ENCODE measurements at places on chromosomes 4 and X.
A peak's percentile ranks its signal among the peaks of the same experiment; 100 is the strongest.

DNA sequence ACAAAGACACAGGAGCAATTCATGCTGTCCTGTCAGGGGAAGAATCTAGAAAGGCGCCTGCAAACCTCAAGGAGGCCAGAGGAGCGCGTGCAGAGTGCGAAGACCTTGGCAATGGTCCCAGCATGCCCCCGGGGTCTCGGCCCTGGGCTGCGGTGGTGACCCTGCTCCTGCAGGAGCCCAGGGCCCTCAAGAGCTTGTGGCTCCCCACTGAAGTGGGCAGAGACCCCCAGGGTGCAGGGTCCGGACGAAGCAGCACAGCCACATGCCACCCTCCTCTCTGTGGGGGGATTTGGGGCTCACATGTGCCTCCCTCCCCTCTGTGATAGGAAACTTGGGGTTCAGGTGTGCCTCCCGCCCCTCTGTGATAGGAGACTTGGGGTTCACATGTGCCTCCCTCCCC, 39.3 kb downstream of the GAK start:
- no peak for DNase-seq

DNA sequence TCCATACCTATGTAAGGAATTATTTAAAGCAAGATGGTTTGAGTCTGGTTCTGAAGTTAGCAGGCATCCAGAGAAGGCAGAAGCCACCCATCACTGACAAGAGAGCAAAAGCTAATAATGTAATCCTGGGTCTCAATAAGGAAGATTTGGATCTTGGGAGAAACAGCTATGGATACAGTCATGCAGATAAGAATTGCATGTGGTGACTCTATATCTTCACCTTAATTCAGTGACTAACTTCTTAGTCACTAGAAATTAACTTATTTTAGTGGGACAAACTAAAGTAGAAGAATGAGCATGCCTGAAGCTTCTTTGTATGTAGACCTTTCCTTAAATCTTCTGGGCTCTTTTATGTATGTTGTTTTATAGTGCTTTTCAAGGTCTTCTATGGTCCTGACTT, 66.6 kb downstream of the ATP10D start:
- DNase-seq = no peak

- no peak for DNase-seq
These were observed 245.0 kb upstream of the GPC4 start for GRCh38 chrX:133660281-133660680.

DNA sequence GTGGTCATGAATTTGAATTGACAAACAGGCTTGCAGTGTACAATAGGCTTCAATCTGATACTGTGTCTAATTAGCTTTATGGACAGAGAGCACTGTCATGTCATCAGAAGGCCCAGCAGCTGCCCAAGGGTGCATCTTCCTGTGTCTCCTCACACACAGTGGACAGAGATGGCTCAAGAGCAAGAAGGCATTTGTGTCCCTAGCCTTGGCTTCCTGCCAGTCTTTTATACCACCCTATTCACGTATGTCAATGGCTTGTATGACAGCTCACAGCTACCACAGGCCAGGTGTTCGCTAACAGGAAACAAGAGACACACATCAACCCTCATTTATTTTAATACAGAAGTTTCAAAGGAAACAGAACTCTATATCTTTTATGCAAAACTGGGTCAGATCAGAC, 874.0 kb upstream of the AGA start:
- no peak for DNase-seq

DNA sequence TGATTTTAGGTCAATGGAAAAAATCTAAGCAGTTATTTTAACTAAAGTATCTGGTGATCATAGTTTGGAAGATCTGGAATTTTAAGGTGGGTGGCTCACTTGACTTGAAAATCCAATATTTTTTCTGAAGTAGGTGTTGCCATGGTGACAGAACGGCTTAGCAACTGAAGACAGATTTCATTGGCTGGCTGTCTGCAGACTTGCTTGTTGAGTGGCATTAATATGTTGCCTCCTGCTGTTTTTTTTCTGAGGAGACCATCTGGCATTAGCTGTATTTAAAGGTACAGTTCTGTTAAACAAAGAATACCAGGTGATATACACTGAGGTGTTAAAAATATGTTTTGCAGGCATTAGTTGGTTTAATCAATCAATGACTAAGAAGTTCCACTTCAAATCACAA, 19.8 kb downstream of the CPE start:
- no peak for DNase-seq

GRCh38 chrX:130561930-130562329, 160.1 kb downstream of the RBMX2 start:
- no peak for DNase-seq

GRCh38 chr4:37662861-37663390, 23.2 kb downstream of the RELL1 start:
- no peak for DNase-seq

GRCh38 chr4:184823014-184823413, 2.8 kb downstream of the ACSL1 start:
- no peak for DNase-seq

DNA sequence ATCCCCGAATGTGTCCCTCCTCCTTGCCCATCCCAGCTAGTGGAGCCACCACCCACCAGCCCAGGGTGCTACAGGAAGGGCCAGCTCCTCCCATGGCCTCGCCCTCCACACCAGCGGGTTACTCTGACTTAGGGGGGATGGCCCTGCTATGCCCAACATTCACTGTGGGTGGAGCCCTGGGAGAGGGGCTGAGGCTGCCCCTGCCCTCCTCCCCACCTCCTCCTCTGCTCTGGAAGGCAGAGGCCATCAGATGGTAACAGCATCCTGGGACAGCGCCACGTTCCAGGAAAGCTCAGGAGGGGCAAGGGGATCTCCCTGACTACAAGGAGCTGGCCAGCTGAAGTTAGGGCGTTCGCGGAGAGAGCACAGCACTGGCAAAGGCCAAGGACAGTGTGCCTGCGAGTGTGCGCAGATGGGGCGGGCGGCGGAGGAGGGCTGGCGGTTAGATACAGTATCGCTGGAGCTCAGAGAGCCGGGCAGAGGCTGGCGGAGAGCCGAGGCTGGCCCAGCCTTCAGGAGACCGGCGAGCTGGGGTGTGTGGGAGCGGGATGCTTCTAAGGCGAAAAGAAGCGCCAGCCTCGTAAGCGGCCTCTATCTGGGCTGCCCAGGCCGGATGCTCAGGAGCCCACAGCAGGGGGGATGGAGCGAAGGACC, 1.5 kb downstream of the JAKMIP1 start:
- DNase-seq = no peak

DNA sequence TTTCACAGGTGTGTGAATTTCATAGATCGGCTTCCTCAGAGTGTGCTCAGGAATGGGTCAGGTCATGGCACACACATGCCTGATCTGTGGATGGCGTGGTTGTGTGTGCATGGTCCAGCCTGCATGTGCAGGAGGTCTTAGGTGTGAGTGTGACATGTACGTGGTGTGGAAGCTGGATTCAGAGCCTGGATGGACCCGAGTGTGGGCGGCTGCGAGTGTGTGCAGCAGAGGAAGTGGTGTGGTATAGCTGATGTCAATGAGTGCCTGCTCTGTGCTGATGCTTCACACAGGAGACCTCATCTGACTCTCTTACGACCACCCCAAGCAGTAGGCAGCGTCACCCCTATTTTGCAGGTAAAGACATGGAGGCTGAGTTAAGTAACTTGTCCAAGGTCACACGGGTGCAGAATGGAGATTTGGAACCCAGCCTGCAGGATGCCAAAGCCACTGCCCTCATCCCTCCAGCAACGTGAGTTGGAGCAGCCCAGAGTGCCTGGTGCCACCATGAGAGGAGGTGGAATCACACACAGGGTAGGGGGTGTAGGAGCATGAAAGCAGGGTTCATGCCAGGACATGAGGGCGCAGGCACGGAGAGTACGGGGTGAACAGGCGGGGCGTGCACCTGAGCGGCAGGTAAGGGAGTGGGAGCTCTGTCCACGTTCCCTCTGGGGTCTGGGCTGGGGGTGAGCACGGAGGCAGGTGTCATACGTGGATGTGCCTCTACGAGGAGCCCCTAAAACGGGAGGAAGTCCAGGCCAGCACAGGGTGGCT, 24.2 kb upstream of the C4orf50 start:
- DNase-seq = no peak

DNA sequence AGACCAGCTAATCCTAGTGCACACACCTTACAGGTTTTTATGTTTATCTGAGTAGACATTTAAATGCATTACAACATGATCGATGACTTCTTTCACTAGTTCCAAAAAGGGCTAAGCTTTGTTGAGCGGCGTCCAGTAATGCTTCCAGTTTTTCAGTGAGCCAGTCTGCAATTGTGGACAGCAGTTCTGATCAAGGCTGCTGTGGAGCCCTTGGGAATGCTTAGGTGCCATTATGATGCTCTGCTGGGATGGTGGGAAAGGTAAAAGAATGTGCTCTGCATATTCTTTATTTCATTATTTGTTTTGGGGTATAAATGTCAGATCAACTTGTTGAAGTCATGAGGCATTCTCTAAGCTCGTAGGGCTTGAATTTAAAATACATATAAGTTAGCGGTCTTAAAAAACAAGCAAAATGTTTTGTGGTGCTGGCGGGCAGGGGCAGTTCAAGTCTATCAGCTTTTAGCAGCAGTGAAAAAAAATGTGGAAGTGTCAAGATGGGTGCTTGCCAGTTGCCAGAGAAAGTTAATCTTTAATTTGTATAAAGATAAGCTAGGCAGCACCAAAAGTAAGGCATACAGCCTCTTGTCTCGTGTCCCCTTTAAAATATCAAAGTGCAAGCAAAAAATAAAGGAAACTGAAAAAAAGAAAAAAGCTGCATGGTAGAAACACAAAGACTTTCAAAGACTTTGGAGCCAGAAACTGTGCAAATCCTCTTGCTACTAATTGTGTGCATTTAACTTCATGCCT, 5.8 kb downstream of the MID1IP1 start:
- DNase-seq = no peak

DNA sequence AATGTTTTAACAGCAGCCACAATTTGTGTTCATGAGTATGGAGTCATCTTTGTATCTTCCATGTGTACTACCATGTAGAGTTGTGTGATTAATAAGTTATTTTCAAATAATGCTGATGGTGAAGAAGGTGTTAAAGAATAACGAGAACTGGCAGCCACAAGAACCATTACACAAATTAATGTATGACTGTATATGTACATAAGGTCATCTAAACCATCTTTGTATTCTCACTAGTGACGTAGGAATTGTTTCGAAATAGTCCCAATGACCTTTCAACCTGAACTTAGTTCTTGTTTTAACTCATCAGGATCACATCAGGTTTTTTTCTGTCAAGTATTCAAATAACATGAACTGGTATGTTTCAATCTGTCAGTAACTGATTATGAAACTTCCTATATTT, 48.3 kb upstream of the NOCT start:
- no peak for DNase-seq

GRCh38 chr4:123862812-123863211, 466.2 kb downstream of the SPRY1 start:
- no peak for DNase-seq

GRCh38 chr4:32633421-32633820, 1913.3 kb downstream of the PCDH7 start:
- DNase-seq = no peak

DNA sequence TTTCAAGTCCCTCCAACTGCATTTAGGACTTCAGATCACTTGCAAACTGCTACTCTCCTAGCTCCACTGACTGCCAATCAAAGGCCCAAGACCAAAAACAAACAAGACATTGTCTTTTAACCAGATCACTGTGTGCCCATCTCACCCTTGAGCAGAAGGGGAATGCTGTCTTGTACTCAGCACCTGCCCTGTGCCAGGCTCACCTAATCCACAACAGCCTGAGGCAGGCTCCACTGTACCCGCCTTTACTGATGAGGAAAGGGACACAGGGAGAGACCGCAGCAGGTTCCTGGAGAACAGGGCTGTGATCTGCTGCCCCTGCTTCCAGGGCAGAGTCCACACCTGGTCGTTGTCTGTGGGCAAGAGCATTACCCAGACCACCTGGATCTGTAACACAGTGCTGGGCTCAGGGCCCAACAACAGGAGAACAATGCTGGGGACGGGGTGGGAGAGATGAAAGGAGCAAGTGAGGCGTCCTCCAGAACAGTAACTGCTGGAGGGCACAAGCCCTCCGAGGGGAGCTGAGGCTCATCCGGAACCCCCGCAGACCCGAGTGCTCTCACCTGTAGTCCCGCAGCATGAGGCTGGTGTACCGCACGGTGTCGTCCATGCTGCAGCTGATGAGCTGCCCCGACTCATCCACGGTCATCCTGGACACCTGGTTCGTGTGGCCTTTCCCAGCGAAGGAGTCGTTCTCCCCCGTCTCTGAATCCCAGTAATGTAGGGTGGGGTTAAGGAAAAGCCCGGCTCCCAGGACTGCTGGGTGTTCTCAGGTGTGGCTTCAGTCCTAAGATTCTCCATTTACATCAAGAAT, 33.9 kb downstream of the WDR1 start:
- no peak for DNase-seq

- DNase-seq = no peak
These were observed 76.8 kb downstream of the TEX13B start for GRCh38 chrX:107905366-107905765.

GRCh38 chrX:108036298-108036973, 8.4 kb upstream of the VSIG1 start:
- DNase-seq = no peak

- peak; percentile 31 for DNase-seq
These were observed 177.9 kb downstream of the AFAP1 start for GRCh38 chr4:7761720-7762119.

DNA sequence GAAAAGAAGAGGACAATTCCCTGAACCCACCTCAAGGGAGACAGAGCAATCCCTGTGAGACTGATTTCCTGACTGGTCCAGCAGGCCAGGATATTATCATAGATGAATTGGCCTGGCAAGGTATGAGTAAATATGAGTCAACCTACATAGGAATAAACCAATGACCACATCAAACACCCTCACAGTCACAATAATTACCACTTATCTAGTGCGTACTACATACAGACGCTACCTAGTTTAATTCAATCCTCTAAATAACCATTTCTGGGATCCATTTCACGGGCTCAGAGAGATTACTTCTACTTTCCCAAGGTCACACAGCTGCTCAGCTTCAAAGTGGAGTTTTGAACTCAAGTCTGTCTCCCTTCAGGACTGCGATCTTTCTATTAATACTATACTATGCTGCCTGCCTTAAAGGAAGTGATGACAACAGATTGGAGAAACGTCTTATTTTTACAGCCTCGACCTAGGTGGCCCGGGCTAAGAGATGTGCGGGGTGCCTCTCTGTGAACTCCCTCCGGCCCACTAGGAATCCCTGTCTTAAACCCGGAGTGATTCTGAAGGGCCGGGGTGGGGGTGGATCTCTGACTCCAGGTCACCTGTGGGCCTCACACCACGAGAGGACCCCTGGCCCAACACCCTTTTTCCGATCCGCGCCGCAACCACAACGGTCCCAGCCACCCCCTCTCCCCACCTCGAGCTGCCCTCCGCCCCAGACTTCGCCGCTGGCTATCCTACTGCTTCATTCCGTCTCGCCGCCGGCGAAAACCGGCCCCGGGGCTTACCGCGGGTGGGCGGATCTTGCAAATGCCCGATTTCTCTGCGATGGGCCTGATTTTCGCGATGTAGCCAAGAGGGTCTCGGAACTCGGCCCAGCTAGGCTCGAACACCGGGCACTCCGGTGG, 800 bp downstream of the KDM5C start:
- DNase-seq = no peak

- no peak for DNase-seq
These were observed 67.7 kb downstream of the GALNT7 start for GRCh38 chr4:173236301-173236700.

DNA sequence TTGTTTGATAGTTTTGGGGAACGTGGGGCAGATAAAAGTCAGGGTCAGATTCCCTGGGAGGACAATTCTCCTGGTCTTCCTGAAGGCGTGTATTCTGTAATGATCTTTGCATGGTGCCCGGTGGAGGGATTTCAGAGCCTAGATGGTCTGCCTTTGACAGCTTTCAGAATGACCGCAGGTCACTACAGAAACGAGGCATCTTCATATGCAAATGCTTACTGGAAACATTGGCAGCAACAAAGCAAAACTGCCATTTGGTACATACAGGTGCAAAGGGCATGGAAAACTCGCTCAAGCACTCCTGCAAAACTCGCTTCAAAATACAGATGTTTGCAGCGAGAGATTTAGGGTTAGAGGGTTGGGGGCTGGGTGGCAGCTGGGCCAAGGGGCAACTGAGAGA, 8.8 kb downstream of the C4orf50 start:
- no peak for DNase-seq
